ENCODE measurements at places on chromosomes 1 and 21.

DNA sequence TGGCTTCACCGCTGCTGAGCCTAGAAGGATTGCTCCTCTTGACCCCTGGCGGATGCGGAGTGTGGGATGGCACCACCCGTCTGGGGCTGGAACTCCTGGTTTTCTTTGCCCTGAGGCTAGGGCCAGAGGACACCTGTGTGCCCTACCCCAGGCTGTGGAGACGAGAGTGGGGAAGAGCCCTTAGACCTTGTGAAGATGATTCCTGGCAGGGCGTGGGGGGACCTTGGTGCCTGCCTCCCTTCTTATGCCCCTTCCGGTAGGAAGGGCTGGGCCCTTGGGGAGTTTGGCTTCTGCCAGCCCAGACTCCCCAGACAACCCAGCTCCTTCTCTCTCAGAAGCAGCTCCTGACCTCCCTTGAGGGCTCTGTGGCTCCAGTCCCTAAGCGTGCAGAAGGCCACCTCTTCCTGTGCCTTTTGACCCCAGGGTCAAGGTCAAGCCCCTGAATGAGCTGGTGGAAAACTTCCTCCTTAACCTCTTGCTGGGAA is 891 bp downstream of the RPS6KA1 start:
- DNase-seq, result no peak

- no peak for DNase-seq
These were observed 26.4 kb downstream of the NPHS2 start for GRCh38 chr1:179549368-179549700.

DNA sequence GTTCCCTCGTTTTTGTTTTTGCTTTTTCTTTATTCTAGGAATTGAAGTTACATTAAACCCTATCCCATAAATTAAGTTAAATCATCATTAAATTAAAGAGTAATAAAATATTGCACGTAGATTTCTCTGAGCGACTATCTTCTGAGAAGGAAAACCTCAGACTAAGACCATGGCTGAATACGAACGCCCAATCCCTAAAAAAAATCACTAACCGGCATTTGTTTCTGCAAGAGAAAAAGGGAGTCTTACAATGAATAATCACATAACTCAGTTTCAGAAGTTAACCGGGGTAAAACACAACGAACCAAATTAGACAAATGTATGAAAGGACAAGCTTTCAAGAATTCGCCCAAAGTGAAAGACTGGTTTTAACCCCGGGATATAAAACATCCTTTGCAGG is 1.3 kb downstream of the PIK3R3 start:
- DNase-seq, result no peak

- no peak for DNase-seq
These were observed 110.4 kb downstream of the PTPRC start for GRCh38 chr1:198749279-198749678.

DNA sequence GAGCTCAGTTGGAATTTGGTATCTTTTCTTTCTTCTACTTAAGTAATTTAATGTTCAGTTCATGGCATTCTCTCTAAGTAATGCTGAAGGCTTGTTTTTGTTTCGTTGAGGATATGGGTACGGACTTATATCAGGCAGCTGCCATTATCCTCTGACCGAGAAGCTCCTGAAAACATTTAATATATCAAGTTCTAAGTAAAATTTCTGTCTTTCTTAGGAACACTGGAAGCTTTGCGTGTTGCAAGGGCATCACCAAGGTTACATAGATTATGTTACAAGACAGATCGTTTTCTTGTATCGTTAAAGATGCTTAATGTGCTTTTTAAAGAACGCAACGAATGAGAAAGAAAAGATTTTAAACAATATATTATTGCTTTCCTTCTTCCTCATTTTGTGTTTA is 1.0 kb upstream of the GALNT2 start:
- no peak for DNase-seq

DNA sequence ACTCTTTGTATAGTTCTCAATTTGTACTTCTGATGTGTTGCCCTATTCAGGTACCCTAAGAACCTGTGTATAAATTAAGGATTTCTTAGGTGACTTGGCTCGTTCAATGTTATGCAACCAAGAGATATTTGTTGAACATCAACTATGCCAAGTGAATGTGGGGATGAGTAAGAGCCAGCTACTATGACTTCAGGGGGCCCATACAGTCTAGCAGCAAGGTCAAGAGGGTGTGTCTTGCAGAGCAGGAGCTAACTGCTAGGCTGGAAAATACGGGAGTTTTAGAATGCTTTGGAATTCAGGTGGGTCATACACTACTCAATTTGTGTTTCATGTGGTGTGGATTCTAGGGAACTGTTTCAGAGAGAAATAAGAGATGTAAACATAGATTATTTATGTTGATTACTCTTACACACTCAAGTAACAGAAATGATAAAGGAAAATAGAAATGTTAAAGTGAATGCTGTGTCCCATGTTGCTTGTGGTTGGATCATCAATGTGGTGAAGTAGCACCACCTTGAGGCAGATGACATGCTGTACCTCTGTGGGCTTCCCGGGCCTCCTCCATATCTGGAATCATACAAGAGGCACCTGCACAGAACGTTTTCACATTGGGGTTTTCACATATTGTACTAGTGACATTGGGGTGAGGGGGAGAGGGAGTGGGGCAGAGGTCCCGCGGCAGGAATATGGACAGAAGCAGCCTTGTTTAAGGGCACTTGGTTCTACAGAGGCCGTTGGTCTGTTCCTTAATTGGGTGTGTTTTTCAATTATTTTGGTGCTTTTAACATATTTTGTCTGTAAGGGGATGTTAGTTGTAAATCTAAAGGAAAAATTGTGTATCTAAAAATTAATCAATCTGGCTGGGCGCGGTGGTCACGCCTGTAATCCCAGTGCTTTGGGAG is 12.4 kb downstream of the ARPC5 start:
- no peak for DNase-seq

GRCh38 chr1:108814343-108815125 is 42.4 kb downstream of the AKNAD1 start:
- no peak for DNase-seq

DNA sequence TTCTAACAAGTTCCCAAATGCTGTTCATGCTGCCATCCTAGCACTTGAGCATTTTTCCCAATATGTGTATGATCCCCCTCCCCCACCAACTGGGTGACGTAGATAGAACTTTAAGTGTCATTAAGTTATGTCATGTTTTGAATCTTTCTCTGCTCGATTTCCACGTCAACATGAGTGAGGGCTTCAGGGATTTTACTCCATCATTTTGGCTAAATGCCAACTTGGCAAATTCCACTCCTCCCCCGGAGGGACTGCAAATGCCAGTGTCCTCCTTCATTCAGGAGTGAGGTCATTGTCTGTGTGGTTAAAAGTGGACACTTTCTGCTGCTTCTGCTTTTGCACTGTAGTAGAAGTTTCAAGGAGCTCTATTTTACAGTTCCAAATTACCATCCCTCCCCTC is 201.7 kb downstream of the FGGY start:
- no peak for DNase-seq

GRCh38 chr1:116722016-116722838 is 32.0 kb upstream of the CD2 start:
- DNase-seq, result no peak

- DNase-seq, result no peak
These were observed 9.7 kb downstream of the LPAR3 start for GRCh38 chr1:84883286-84883685.

DNA sequence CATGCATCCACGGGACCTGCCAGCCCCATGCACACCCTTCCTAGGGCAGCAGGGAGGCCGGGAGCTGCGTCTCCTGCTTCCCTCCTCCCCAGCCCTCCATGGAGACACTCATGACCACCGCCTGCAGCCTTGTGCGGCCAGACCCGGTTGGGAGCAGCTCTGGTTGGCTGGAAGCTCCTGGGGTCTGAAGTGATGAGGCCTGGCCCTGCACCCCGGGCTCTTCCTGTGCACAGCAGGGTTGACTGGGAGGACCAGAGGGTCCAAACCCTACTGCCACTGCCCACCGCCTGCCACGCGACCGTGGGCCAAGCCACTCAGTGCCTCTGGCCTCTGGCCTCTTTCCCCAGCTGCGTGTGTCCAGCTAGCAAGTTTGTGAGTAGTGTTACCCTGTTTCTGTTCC is 111.1 kb upstream of the COL6A1 start:
- DNase-seq, result no peak

- no peak for DNase-seq
These were observed 553.4 kb downstream of the LTN1 start for GRCh38 chr21:28439251-28439650.

GRCh38 chr1:168676029-168676812 is 52.8 kb downstream of the DPT start:
- no peak for DNase-seq

- no peak for DNase-seq
These were observed 433 bp downstream of the TMEM200B start for GRCh38 chr1:29123053-29123886.

- DNase-seq, result no peak
These were observed 7.1 kb downstream of the CYB561D1 start for GRCh38 chr1:109500941-109501381.

DNA sequence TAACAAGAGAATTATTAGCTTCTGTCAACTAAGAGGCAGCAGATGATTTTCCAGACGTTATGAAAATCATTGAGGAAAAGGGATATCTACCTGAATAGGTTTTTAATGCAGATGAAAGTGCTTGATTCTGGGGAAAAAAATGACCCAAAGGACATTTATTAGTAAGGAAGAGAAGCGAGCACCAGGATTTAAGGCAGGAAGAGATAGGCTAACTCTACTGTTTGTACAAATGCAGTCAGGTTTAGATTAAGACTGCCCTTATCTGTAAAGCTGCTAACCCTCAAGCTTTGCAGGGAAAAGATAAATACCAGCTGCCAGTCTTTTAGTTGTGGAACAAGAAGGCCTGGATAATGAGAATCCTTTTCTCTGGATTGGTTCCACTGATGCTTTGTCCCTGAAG is 33.0 kb upstream of the LRIG2 start:
- DNase-seq, result no peak

- no peak for DNase-seq
These were observed 162.3 kb upstream of the ARHGEF16 start for GRCh38 chr1:3292051-3292722.

All from NCI-H1417 treated with DMSO at 0.1 percent for 48 hours (cell line).